ENCODE measurements at places on chromosomes 1 and 21. TPM values are rescaled to one million over a fixed set of nuclear protein-coding genes. Genes with fewer than 3 reads are reported as not detected.

DNA sequence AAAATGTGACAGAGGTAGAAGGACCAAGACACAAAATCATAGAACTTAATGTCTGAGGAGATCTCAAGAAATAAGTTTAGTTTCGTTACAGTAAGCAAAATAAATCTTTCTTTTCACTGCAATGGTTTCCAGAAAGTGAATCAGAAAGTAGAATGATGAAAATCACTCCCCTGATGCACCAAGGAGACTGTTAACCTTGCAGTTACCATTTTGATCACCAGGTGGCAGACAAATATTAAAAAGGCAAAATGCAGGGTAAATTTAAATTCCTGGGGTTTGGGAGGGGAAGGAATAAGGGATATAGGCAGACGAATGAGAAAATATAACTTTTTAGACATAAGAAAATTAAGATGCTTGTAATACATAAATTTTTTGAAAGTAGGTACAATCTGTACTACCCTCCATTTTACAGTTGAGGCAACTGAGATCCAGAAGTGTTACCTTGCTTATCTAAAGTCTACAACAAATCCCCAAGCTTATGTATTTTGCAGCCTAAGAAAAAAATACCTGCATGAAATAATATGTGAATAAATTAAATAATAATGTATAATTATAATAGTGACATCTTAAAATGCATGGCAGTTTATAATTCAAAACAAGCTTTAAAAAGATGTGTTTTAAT lies 253.2 kb downstream of the CRB1 start:
- H3K27me3 ChIP-seq = no peaks in the 10 kb centered on the region
- no peaks in the 10 kb centered on the region for H3K36me3 ChIP-seq
- H3K4me3 ChIP-seq = no peak overlapping the region
- H3K27ac ChIP-seq = no peak overlapping the region
- peak; percentile 1 for DNase-seq

DNA sequence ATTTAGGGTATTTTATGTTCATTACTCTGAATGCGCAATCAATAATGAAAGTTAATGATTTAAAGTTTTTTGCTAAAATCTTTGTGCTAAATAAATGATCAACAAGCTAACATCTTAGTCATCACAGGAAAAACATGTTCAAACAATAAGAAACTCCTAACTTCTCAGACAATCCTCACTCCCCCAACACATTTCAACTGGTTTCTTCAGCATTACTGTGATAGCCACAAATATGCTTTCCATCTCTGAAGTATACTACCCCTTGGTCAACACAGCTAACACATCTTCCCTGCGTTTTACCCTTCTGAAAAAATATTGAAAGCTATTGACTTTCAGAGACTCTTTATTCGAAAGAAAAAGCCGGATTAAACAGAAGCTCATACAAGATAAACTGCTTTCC lies 85.8 kb downstream of the ZNF644 start:
- H3K4me3 ChIP-seq = no peak overlapping the region
- H3K27ac ChIP-seq = no peak overlapping the region
- no peaks in the 10 kb centered on the region for H3K27me3 ChIP-seq

GRCh38 chr1:229432116-229432461 lies 1.8 kb downstream of the ACTA1 start:
- no peak overlapping the region for H3K4me3 ChIP-seq
- DNase-seq = no peak

Gene GALNT2
- total RNA-seq = 121 TPM

Gene PKN2
- 81.8 TPM for total RNA-seq

DNA sequence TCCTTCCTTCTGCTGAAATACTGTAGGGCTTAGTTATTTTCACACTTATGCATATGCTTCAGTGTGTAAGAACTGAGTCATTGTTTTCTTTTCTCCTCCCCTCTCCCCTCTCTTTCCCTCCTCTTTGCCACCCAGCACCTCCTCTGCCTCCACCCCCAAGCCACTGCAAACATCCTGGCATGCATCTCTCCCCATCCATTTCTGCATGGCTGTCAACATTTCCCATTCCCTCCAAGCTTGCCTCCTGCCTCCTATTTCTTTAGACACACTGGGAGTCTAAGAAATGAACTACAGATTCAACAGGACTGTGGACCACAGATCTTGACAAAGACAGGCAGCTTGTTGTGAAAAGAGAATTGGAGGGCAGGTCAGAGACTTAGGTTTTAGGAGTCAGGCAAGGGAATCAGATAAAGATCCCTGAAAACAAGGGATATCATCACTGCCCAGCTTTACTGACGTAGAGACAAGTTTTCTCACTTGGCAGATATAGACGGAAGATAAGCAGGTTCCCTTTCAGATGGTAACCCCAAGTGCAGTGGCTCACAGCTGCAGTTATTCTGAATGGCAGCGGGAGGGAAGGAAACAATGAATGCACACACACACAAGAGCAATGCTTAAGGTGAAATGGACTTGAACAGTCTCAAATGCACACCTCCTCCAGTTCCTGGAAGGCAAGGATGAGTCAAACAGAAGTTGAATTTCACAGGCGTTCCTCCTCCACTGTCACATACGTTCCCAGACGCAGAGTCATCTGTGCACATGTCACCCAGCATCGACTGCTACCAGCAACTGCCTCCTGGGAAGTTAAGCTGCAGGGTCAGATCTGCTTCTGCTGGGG lies 56.1 kb downstream of the HIVEP3 start:
- peaks cover 65% of the 10 kb centered on the region for H3K4me1 ChIP-seq
- DNase-seq = peak; percentile 74
- no peaks in the 10 kb centered on the region for H3K27me3 ChIP-seq
- H3K36me3 ChIP-seq = 0 out of 2 replicates have a peak, but pooled peaks cover 3% of the 10 kb centered on the region
- H3K27ac ChIP-seq = peak overlapping the region; percentile 75

Gene SSR2
- 196 TPM for total RNA-seq

Gene LY9
- 3.0 TPM for total RNA-seq

DNA sequence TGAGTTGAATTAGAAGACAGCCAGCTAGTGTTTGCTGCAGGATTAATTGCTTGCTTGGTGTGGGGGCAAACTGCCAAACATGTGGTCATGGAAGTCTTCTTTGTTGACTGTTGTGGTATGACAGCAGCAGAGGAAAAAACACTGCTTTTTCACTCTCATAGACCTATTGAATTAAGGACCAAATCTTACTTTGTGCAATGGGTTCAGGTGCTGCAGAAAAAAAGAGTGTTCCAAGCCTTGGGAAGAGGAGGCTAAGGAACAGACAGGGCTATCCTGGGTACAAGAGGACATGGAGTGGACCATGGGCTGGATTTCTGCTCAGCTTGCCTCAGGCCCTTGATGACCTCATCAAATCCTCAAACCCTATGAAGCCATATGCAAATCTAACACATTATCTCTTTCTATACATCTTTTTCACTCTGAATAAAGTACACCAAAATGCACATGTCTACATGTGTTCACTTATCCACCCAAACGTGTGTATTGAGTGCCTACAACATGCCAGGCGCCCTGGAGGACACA lies 61.5 kb downstream of the SIPA1L2 start:
- DNase-seq = no peak
- H3K27ac ChIP-seq = no peak overlapping the region
- no peaks in the 10 kb centered on the region for H3K27me3 ChIP-seq
- no peaks in the 10 kb centered on the region for H3K4me1 ChIP-seq
- no peaks in the 10 kb centered on the region for H3K36me3 ChIP-seq

DNA sequence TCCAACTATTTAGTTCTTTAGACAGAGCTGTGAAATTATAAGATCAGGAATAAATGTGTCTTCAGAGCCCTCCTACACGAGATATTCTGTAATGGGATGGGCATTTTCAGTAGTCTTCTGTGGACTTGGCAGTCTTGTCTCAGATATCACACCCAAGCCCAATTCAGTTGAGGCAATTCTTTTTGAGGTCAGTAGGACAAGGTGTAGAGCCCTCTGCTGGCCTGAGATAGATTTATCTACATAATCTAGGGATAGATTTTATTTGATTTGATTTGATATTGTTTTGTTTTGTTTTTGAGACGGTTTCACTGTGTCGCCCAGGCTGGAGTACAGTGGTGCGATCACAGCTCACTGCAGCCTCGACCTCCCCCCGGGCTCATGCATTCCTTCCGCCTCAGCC lies 77.5 kb downstream of the FMN2 start:
- H3K27me3 ChIP-seq = peaks cover 9% of the 10 kb centered on the region
- H3K36me3 ChIP-seq = no peaks in the 10 kb centered on the region
- no peak overlapping the region for H3K4me3 ChIP-seq
- no peak overlapping the region for H3K27ac ChIP-seq
- H3K4me1 ChIP-seq = no peaks in the 10 kb centered on the region

Gene TSEN15
- total RNA-seq = 46.0 TPM

Gene KRTAP20-2
- total RNA-seq = not detected

DNA sequence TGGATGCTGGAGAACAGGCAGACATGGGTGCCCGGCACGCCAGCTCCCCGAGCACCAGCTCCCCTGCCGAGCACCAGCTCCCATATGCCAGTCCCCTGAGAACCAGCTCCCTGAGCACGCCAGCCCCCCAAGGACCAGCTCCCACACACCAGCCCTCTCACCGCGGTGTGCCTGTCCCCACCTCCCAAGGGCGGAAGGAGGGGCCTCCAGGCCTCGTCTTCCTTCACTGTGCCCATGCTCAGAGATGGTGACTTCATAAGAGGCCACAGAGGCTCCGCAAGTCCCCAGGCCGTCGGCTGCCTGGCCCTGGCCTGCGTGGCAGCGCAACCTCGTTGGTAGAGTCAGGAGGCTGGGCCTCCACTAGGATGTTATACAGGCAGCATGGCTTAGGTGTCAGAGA lies 69.1 kb downstream of the AGPAT3 start:
- DNase-seq = no peak
- no peak overlapping the region for H3K27ac ChIP-seq
- no peaks in the 10 kb centered on the region for H3K4me1 ChIP-seq
- H3K4me3 ChIP-seq = no peak overlapping the region
- H3K36me3 ChIP-seq = no peaks in the 10 kb centered on the region
- no peaks in the 10 kb centered on the region for H3K27me3 ChIP-seq

GRCh38 chr1:237901299-237901934 lies 10.7 kb upstream of the ZP4 start:
- no peaks in the 10 kb centered on the region for H3K36me3 ChIP-seq
- H3K27ac ChIP-seq = no peak overlapping the region

Gene LEMD1
- total RNA-seq = 16.7 TPM

- no peak overlapping the region for H3K27ac ChIP-seq
- H3K4me3 ChIP-seq = no peak overlapping the region
Observed at GRCh38 chr1:90475631-90476030, 241.5 kb downstream of the BARHL2 start.

Gene TMIGD3
- not detected for total RNA-seq

- no peak overlapping the region for H3K4me3 ChIP-seq
- no peaks in the 10 kb centered on the region for H3K36me3 ChIP-seq
- DNase-seq = no peak
- H3K4me1 ChIP-seq = no peaks in the 10 kb centered on the region
- no peak overlapping the region for H3K27ac ChIP-seq
Observed at GRCh38 chr1:153430561-153430960, 14.2 kb downstream of the S100A7A start.

DNA sequence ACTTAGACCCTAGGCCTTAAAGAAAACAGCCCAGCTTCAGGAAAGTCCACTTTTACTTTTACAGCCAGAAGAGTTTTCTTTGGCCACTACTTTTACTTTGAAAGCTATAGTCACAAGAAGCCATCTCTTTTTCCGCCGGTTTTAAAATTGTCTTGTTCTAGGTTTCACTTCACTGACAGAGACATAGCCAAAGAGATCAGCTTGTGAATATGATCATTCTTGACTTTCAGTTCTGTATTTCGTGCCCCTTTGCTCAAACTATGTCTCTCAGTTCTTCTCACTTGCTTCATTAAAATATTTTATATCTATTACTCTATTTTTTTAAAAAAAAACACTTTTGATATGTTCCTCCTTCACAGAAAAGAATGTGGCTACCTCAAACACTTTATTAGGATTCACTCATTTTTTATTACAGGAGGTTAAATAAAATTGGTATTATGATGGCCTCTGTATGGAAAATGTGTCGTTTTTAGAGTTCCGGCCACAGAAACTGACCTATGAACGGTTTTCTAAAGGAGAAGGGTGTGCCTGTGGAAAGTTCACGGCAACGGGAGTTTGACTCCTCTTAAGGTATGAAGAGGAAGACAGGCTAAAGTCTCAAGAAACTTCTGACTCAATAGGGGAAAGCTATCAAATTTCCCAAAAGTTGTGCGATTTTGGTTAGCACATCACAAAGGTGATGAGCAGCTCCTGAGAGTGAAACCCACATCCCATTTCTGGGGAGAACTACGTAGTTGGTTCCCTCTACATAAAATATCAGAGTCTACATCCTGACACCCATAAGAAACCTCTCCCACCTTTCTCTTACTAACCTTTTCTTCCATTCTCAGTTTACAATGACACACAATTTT lies 1.2 kb downstream of the MCOLN2 start:
- H3K27ac ChIP-seq = no peak overlapping the region
- H3K4me1 ChIP-seq = peaks cover 5% of the 10 kb centered on the region
- H3K27me3 ChIP-seq = peaks cover 21% of the 10 kb centered on the region
- no peaks in the 10 kb centered on the region for H3K36me3 ChIP-seq
- no peak overlapping the region for H3K4me3 ChIP-seq
- no peak for DNase-seq

- H3K4me3 ChIP-seq = peak overlapping the region; percentile 84
- peak; percentile 52 for DNase-seq
- no peaks in the 10 kb centered on the region for H3K27me3 ChIP-seq
- H3K36me3 ChIP-seq = no peaks in the 10 kb centered on the region
- H3K4me1 ChIP-seq = peaks cover 13% of the 10 kb centered on the region
Observed at GRCh38 chr1:231626951-231627614, 493 bp downstream of the DISC1 start.

DNA sequence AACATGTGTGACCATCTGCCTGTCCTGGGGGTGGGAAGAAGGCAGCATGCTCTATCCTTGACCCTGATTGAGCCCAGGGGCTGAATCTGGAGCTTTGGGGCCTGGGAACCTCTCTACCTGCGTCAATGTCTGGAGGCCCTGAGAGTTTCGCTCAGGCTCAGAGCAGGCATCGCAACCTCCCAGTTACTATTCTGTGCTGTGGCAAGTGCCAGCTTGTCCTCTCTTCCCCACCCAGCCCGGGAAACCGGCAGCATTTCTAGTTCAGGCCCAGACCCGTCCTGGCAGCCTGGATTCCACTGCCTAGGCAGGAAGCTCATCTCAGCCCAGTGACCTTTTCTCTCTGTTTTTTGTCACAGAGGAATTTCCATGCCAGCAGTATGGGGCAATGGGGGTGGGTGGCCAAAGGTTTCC lies 10.0 kb upstream of the IRF6 start:
- H3K27me3 ChIP-seq = no peaks in the 10 kb centered on the region
- no peaks in the 10 kb centered on the region for H3K36me3 ChIP-seq
- H3K4me3 ChIP-seq = no peak overlapping the region

Gene ERG
- not detected for total RNA-seq

Gene MATN1
- 0.37 TPM for total RNA-seq

- H3K36me3 ChIP-seq = no peaks in the 10 kb centered on the region
- no peak overlapping the region for H3K4me3 ChIP-seq
- H3K4me1 ChIP-seq = no peaks in the 10 kb centered on the region
- no peak overlapping the region for H3K27ac ChIP-seq
Observed at GRCh38 chr1:2480236-2480985, 4.3 kb downstream of the PLCH2 start.

Data from PC-9 (cell line).